ENCODE measurements at places on chromosomes 2 and 18.

DNA sequence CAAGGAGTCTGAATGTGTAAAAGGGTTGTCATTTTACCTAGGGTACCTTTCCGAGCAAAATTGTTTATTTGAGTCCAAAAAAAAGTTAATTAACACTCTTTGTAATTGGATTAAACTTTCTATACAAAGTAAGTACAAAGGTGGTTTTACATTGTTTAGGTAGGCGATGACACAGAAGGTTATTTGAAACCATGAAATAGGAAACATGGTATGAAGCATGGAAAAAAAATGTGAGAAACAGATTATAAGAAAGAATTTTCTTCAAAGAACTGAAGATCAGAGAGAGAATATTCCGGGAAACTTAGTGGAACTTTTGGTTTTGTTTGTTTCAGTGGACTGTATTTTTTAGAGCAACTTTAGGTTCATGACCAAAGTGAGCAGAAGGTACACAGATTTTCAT lies 32.7 kb downstream of the CARF start:
- no peak for DNase-seq

DNA sequence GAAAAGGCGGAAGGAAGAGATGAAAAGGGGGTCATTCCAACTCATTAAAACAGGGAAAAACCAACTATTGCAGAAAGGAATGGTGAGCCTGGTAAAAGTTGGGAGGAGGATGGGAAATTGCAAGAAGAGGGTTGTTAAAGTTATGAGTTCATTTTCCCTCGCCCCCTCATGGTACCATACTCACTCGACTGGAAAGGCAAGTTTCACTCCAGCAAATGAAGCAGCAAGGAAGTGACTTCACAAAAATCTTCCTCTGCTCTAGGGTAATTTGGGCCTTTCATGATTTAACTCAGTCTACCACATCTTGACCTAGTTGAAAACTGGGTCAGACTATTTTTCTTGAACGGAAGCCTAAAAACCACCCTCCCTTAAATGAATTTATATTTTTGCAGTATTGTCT lies 22.8 kb upstream of the DAW1 start:
- DNase-seq, result no peak

GRCh38 chr2:84302513-84303412 lies 156.3 kb downstream of the SUCLG1 start:
- no peak for DNase-seq

GRCh38 chr2:155643056-155643775 lies 689.3 kb downstream of the NR4A2 start:
- no peak for DNase-seq

DNA sequence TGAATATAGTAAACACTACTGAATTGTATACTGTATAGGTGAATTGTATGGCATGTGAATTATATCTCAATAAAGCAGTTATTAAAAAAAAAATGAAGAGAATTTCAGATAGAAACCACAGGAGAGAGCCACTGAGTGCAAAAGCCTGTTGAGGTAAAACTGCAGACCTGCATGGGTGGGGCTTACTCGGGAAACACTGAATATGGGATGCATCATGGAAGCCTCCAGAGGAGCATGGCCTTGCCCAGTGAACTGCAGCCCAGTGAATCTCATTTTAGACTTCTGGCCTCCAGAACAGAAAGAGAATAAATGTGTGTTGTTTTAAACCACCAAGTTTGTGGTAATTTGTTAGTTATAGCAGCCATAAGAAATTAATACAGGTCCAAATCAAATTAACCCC lies 15.7 kb downstream of the GPATCH11 start:
- no peak for DNase-seq

GRCh38 chr2:202831242-202832220 lies 40.0 kb downstream of the ICA1L start:
- no peak for DNase-seq

- DNase-seq, result no peak
Measured at GRCh38 chr2:72561621-72562318, 264.1 kb downstream of the EXOC6B start.

- no peak for DNase-seq
Measured at GRCh38 chr2:28588292-28588670, 92.4 kb downstream of the PLB1 start.

DNA sequence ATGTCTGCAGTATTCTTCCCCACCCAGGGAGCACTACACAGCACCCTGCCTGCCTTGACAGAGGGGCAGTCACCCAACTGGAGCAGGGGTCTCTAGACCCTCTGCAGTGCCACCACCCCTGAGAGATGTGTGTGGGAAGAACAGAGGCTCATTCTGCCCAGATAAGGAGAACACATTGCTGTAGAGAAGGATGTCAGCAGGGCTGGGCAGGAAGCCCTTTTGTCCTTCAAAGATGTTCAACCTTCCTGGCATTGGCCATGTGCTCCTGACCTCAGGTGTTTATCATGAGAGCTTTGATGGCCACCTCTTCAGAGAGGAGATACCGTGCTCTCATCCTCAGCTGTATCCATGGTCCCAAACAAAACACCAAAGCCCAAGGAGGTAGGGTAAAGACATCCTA lies 4.6 kb upstream of the TEX51 start:
- DNase-seq, result no peak

DNA sequence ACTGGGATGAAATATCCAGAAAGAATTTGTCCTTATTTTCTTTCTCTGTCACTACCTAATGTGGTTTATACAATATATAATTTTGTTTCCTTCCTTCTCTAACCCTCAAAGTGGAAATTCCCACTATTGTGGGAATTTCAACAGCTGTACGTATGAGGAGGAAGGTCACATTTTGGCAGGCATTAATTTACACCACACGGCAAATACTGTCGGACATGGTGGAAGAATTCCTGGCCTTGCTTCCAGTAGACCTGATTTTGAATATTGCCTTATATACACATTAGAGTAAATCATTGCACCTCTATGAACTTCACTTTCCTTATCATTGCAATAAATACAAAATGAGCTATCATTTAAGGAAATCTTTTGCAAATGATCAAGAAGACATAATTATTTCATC lies 358.1 kb upstream of the ETAA1 start:
- no peak for DNase-seq

DNA sequence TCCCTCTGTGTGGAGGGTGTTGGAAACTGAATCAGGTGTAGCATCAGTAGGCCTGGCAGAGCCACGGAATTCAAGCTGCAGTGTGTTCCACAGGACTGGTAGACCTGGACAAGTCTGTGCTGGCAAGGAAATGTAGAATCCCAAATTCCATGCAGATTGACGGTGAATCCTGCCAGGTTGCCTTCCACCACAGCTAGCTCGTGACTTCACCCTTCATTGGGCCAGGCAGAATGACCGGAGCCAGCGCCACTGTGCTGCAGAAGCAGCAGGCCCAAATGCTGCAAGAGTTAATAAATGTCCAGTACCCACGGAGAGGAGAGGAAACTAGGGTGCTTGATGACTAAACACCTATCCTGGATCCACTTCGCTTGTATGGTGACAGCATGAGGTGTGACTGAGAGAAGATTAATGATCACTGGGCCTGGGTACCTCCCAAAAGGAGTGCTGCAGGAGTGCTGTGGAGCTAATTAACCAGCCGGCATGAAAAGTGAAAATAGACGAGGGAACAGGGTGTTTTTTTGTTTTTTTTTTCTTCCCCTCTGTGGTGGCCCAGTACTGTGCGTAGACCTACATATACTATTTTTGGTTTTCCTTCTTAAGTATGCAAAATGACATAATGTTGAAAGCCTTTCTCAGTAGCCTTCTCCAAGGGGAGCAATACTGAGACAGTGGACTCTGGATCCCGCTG lies 122.2 kb downstream of the TANC1 start:
- DNase-seq, result no peak

GRCh38 chr2:143433251-143433650 lies 304.0 kb downstream of the ARHGAP15 start:
- no peak for DNase-seq

DNA sequence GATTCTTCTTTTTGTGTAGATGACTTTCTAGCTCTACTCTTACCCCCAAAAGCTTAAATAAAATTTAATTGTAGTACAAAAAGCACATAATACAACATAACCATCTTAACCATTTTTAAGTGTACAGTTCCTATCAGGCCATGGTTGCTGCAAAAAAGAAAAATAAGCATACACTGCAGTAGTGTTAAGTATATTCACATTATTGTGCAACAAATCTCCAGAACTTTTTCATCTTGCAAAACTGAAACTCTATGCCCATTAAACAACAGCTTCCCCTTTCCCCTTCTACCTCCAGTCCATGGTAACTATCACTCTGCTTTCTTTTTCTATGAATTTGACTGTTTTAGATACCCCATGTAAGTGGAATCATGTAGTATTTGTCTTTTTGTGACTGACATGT lies 18.1 kb downstream of the PPM1B start:
- DNase-seq, result no peak

DNA sequence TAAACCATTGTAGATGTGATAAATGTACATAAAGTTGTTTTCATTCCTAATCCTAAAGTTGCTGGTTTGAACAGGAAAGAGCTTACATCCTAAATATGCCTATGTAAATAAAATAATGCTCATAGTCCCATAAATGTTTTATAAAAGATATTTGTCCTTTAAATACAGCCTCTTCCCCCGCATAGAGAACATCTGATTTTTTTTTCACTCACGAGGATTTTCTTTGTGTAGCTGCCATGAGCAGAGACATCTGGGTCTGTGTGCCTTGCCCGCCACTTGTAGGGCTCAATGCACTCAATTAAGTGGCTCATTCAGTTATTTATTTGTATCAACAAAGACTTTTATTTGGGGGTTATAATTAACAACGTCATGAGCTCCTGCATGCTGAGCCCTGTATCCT lies 72.8 kb downstream of the SOWAHC start:
- no peak for DNase-seq

GRCh38 chr2:234913208-234913626 lies 38.6 kb upstream of the SH3BP4 start:
- no peak for DNase-seq

- no peak for DNase-seq
Measured at GRCh38 chr2:73205611-73206010, 3.2 kb downstream of the NOTO start.

DNA sequence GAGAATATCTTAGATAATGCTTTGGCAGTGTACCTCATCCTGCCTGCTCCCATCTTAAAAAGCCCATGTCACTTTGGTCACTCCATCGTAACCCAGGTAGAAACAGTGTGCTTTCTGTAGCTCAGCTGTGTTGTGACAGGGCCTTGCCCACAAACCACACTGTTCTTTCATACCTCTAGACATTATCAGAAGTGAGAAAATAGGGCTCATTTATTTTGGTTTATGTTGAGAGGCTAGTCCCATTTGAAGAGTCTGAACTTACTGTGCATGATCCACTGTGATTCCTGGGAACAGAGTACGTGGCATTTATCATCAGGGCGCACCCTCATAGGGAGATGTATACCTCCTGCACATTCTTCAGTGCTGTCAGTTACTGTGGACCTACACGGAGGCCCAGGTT lies 69.7 kb downstream of the FEZ2 start:
- DNase-seq, result no peak

- no peak for DNase-seq
Measured at GRCh38 chr2:3839476-3839875, 136.1 kb downstream of the DCDC2C start.

DNA sequence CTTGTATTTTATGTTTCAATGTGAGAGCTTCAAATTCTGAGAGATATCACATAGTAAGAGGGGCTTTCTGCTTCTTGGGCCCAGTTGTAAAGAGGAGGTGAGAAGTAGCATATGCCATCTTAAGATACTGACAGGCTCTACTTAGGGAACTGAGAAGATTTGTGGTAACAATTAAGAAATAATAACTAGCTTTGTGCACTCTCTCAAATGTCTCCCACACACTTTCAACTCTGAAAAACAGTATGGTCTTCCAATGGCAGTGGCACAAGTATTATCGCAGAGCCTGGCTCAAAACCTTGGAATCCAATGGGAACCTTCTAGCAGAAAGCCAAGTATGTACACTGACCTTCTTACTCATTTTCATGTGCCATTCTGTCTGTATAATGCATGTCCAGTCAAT lies 80.3 kb upstream of the FAM237A start:
- DNase-seq, result no peak

DNA sequence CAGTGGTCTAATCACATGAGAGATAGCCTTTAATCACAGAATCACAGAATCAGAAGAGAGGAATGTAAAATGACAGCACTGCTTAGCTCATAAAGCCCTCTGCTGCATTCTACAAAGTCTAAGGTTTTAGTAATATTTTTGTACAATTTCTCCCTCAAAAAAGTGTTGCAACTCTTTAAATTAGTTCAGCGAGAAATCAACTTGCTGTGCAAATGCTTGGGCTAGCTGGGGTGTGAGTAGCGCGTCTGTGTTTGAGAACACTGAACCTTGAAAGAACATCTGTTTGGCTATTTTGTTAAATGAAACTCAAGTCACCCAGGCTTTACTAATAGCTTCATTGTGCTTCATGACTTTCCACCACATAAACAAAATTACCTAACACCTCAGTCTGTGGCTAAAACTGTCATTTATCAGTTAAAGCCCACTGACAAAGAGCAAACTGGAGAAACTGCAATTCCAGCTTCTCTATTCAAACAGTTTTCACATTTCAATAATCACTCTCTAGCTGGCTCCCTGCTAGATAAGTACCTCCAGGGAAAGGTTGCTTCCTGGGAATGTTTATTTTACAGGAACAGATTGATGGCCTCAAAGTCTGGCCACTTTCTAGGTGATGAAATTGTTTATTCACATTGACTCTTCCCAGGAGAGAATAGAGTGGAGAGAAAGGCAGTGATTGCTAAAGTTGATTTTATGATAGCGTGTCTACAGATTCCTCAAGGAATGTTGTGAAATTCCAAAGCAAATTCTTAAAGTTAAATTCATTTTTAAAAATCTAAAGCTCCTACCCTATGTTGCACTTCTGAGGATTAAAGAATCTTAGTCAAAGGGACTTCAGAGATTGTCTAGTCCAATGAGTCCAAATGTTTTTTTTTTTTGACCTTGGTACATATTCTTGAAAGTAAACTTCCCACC lies 36.0 kb upstream of the STAT1 start:
- DNase-seq, result no peak

- no peak for DNase-seq
Measured at GRCh38 chr18:58336605-58337004, 292.3 kb downstream of the ALPK2 start.

DNA sequence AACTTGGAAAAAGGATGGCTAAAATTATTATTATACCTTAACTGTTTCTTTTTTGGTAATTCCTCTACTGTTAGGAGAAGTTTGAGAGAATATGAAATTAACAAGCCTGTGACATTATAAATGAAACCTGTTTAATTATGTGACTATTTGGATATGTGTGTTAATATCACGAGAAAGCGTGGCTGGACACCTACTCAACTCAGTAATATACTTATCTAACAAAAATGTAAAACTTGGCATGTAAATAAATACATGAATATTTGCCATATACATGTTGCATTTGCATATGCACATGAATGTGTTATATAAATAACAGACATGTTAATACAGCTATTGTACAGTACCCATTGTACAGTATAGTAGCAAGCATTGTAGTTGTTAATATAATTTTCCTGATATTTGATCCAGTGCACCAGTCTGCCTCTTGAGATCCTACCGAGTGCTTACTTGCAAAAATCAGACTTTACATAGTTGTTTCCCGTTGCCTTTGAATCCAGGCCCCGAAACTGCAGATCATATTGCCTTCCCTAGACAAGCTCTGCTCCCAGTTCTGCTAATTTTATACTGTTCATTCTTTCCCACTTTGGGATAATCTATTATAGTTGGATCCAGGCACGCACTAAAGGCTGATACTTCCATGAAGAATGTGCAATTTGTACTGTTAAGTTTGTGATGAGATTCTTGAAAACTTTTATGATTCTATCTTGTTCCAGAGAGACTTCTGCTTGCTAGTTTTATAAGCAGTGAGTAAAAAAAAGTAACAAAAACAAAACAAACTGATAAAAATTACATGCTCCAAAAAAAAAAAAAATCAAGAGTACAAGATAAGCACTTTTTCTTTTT lies 395.6 kb downstream of the ARHGAP15 start:
- DNase-seq, result no peak

- no peak for DNase-seq
Measured at GRCh38 chr2:179604598-179604997, 256.8 kb downstream of the ZNF385B start.
